ENCODE measurements at places on chromosomes 2 and 18. TPM values are rescaled to one million over a fixed set of nuclear protein-coding genes. Genes with fewer than 3 reads are reported as not detected.
A peak's percentile ranks its signal among the peaks of the same experiment; 100 is the strongest.

The ASPRV1 gene
- 0.64 TPM for total RNA-seq

- H3K36me3 ChIP-seq, result no peaks in the 10 kb centered on the region
- H3K27ac ChIP-seq, result no peak overlapping the region
- no peaks in the 10 kb centered on the region for H3K4me1 ChIP-seq
- DNase-seq, result no peak
- H3K4me3 ChIP-seq, result no peak overlapping the region
Measured at GRCh38 chr18:76275727-76276313, 219.2 kb downstream of the ZNF516 start.

DNA sequence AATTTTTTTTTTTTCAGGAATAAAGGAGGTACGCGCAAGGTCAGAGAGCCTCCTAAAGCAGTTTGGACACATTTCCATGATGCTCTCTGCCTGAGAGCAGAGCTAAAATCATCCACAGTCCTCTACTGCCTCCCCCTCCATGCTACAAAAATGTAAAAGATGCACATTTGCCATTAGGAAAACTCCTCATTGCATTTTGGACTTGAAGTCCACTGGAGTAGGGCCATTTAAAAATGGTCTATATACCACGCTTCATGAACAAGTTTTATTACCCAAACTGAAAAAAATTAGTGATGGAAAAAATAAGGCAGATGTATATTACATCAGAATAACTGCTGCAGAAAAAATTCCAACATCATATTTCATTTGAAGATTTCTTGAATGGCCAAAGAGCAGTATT is 256.0 kb downstream of the AFF3 start:
- H3K4me1 ChIP-seq, result no peaks in the 10 kb centered on the region
- no peaks in the 10 kb centered on the region for H3K27me3 ChIP-seq
- no peak overlapping the region for H3K27ac ChIP-seq
- no peak overlapping the region for H3K4me3 ChIP-seq
- no peak for DNase-seq
- no peaks in the 10 kb centered on the region for H3K36me3 ChIP-seq

- DNase-seq, result no peak
- H3K4me1 ChIP-seq, result peaks cover 2% of the 10 kb centered on the region
- H3K4me3 ChIP-seq, result no peak overlapping the region
Measured at GRCh38 chr2:79275197-79275596, 115.6 kb upstream of the REG3A start.

GRCh38 chr18:7272311-7273049 is 41.6 kb downstream of the LRRC30 start:
- H3K27me3 ChIP-seq, result no peaks in the 10 kb centered on the region
- no peak overlapping the region for H3K27ac ChIP-seq
- H3K4me3 ChIP-seq, result no peak overlapping the region
- no peaks in the 10 kb centered on the region for H3K4me1 ChIP-seq
- DNase-seq, result peak; percentile 67

The AQP12A gene
- total RNA-seq, result not detected

DNA sequence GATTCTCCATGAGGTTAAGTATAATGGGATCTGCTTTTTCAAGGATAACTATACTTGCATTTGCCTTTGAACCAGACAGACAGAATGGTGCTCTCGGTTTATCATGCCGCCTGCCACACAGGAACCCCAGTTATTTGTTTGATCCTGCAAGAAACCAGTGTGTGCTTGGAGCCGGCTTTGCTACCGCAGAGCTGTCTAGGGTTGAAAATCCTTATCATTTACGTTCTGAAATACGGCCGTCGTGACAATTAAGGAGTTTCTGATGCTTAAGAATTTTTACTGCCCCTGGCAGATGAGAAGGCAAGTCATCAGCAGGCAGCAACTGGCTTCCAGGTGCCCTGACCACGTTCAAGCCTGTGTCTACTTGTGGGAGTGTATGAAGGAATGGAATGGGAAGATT is 112.0 kb downstream of the GBX2 start:
- peaks cover 7% of the 10 kb centered on the region for H3K36me3 ChIP-seq
- H3K4me1 ChIP-seq, result no peaks in the 10 kb centered on the region
- no peak for DNase-seq
- H3K27ac ChIP-seq, result no peak overlapping the region
- no peak overlapping the region for H3K4me3 ChIP-seq

The AAK1 gene
- 30.6 TPM for total RNA-seq

GRCh38 chr2:177763531-177764265 is 308.9 kb downstream of the PDE11A start:
- no peaks in the 10 kb centered on the region for H3K4me1 ChIP-seq
- peak; percentile 90 for DNase-seq
- H3K4me3 ChIP-seq, result peak overlapping the region; percentile 47
- H3K27ac ChIP-seq, result no peak overlapping the region
- no peaks in the 10 kb centered on the region for H3K27me3 ChIP-seq
- no peaks in the 10 kb centered on the region for H3K36me3 ChIP-seq

DNA sequence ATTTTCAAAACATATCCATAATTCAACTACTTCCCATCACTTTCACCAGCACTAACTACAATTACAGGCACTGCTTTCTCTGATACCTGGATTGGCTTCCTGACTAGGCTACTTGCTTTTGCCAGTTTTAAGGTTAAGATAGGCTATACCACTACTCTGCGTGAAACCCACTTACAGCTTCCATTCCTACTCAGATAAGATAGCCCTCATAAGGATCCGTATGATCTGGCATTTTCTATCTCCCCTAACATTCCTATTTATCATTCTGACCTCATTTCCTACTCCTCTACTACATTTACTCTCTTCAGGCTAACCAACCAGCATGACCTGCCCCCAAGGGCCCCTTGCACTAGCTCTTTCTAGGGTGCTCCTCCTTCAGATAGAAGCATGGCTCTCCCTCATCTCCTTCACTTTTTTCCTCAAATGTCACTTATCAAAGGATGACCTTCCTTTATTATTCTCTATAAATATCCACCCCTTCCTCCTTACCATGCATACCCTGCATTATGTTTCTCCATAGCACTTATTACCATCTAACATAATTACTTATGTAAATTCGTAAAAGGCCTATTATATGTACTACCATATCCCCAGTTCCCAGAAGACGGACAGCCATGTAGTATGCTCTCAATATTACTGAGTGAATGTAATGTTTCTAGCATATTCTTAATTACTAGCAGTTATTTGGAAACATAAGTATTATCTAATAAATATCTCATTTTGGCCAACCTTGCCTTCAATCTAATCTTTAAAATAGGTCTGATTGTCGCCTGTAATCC is 4.4 kb downstream of the TIA1 start:
- no peak overlapping the region for H3K27ac ChIP-seq
- peaks cover 3% of the 10 kb centered on the region for H3K4me1 ChIP-seq
- peaks cover 49% of the 10 kb centered on the region for H3K36me3 ChIP-seq
- no peaks in the 10 kb centered on the region for H3K27me3 ChIP-seq
- DNase-seq, result no peak

GRCh38 chr2:233064530-233065199 is 4.5 kb downstream of the INPP5D start:
- H3K36me3 ChIP-seq, result no peaks in the 10 kb centered on the region
- H3K4me3 ChIP-seq, result no peak overlapping the region
- no peak for DNase-seq
- no peak overlapping the region for H3K27ac ChIP-seq
- no peaks in the 10 kb centered on the region for H3K27me3 ChIP-seq

- no peak overlapping the region for H3K27ac ChIP-seq
- no peaks in the 10 kb centered on the region for H3K36me3 ChIP-seq
- no peak overlapping the region for H3K4me3 ChIP-seq
- no peaks in the 10 kb centered on the region for H3K4me1 ChIP-seq
- DNase-seq, result no peak
Measured at GRCh38 chr2:197198890-197199289, 111.7 kb downstream of the ANKRD44 start.

The CFAP221 gene
- total RNA-seq, result 0.46 TPM

DNA sequence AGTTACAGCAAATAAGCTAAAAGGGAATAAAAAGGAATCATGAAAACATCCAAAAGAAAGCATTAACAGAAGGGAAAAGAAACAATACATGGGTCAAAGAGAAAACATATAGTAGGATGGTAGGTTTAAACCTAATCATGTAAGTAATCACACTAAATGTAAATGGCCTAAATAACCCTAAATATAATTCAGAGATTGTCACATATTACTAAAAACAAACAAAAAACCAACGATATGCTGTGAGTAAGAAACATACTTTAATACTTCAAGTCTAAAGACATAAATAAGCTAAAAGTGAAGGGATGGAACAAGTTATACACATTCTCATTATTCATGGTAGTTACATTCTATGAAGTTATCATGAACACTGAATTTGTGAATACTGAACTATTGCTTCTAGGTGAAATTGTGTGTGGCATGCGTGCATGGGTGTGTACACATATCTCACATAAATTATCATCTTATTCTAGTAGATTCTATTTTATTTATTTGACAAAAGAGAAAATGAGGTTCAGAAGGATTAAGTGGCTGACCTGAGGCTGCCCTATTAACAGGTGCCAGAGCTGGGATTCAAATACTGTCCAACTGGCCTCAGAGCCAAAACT is 170.9 kb downstream of the SEPTIN10 start:
- no peak for DNase-seq
- no peak overlapping the region for H3K27ac ChIP-seq
- no peaks in the 10 kb centered on the region for H3K27me3 ChIP-seq
- no peaks in the 10 kb centered on the region for H3K4me1 ChIP-seq
- peaks cover 7% of the 10 kb centered on the region for H3K36me3 ChIP-seq
